RKO (cell line): ENCODE measurements at places on chromosomes 12 and 14.

DNA sequence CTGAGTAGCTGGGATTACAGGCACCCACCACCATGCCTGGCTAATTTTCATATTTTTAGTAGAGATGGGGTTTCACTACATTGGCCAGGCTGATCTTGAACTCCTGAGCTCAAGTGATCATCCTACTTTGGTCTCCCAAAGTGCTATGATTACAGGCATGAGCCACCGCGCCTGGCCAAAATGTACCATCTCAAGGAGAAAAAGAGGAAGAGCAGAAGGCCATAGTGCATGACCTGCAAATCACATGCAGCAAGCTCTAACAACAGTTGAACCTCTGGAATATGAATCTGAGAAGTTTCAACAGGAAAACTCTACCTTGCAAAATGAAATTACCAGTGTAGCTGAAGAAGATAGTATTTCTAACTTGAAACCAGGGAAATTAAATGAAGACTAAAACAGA lies 17.1 kb upstream of the SERPINA1 start:
- no peak for DNase-seq

- DNase-seq, result peak; percentile 96
Measured at GRCh38 chr12:3168223-3169221, 91.3 kb downstream of the TSPAN9 start.

GRCh38 chr14:35370969-35371368 lies 33.6 kb downstream of the NFKBIA start:
- no peak for DNase-seq

- DNase-seq, result no peak
Measured at GRCh38 chr12:64160021-64160710, 61.9 kb downstream of the KICS2 start.

DNA sequence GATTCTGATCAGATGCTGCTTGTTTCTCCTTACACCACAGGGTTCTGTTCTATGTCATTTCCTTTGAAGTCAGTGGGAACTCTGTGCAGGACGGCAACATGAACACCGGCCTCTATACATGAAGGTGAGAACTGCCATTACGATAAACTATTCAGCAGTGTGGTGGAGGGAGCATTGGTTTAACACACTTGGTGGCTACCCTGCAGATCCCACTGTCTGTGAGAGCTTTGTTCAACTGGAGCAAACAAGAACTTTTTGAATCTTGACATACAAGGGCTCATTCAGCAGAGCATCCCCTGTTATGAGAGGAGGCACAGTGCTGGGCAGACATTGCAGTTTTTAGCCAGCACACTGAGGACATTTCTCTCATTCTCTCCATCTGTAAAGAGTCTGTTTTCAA lies 10.7 kb upstream of the FRS2 start:
- no peak for DNase-seq

DNA sequence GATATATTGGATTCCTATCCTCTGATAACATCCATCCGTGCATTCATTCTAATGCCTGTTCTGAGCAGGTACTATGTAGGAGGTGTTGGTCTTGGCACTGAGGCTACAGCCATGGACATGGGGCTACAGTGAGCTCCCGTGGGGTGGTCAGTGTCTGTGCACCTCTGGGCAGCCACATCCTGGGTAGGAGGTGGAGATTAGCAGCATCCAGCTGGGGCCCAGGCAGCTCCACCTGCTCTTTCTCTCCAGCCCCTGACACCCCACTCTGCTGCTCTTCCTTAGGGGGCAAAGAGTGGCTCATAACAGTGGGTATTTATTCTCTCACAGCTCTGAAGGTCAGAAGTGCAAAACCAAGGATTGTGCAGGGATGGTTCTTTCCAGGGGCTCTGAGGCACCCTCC lies 292.0 kb upstream of the SFSWAP start:
- no peak for DNase-seq

DNA sequence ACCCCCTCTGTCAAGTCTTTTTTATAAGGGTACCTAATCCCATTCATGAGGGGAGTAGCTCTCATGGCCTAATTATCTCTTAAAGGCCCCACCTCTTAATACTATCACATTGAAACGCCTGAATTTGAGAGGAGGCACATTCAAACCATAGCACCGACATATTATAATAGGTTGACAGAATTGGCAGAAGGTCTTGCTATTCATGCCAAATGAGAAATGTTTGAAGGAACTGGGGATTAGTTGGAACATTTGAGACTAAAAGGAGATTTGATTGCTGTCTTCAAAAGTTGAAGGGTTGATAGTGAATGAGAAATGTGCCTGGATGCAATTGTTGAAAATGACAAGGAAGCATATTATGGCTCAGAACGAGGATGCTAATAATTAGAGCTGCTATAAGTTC lies 331.1 kb downstream of the ATP23 start:
- no peak for DNase-seq

DNA sequence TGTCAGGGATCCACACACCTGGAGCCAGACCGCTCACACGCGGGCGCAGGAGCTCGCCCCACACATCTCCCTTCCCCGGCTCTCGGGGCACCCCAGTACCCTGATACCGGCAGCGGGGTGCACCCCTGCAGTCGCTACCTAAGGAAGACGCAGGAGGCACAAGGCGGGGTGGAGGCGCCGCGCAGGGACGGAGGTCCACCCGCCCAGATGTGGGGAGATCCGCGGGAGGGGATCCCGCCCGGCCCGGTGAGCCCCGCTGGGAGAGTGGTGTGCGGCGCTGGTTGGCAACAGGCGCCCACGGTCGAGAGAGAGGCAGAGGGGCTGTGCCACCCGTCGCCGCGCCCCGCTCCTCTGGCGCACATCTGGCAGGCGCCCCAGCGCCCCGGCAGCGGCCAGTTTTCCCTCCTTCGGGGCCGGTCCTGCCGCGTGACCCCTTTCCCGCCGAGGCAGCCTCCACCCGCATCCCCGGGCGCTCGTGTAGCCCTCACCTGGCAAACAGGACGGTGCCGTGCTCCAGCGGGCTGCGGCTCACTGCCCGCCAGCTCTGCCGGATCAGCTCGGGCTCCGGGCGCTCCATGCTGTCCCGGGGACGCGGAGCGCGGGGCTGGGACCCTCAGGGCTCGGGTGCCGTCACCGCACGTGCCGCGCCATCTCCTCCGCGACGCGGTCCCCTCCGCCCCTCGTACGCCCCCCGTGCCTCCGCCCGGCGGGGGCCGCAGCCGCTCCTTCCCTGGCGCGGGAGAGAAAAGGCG lies 469 bp downstream of the NGB start:
- no peak for DNase-seq

- no peak for DNase-seq
Measured at GRCh38 chr12:51517316-51517715, 73.7 kb upstream of the SCN8A start.

DNA sequence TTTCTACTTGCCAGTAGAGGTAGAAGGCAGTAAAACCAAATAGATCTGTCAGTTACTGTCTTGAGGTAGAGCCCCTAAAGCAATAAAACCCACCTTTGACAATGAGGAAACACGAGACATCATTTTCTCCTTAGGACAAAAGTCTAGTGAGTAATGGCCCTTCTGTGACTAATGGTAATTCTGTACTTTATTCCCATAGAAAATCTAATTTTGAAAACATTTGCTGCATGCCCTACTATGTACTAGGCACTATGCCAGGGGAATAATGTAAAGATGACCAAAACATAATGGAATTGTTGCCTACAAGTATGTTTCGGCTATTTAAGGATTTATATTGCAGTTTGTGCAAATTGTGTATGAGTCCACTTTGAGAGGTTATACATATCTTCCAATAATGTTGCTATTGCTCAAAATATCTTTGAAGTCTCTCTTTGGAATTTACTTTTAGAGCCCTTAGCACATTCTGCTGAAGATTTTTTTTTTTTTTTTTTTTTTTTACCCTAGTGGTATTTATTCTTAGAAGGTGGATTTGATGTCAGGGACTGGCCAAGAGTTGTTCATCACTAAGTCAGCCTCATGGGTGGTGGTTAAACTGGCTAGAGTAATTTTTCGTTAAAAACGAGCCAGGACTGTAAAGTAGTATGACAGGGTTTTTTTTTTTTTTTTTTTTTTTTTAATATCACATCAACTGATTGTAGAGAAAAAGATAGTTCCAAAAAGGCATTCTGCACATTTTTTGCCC lies 109.7 kb downstream of the CRADD start:
- DNase-seq, result peak; percentile 42

- peak; percentile 23 for DNase-seq
Measured at GRCh38 chr14:91947475-91948184, at the start of gene FBLN5. TSS of gene FBLN5 (minus strand) at chr14:91947694. CDS start at chr14:91947229, 465 bp downstream.

DNA sequence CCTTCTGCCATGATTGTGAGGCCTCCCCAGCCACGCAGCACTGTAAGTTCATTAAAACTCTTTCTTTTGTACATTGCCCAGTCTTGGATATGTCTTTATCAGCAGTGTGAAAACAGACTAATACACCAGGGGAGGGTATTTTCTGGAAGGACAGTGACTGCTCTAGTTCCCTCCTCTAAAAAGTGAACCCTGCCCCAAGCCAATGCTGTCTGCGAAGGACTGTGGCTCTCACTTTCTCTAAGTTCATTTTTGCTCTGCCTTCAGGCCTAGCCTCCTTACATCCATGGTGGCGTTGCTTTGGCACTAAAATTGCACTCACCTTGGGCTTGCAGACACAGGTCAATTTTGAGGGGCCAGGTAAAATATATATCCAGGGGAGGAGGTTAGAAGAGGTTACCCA lies 323.0 kb downstream of the VRK1 start:
- DNase-seq, result no peak

DNA sequence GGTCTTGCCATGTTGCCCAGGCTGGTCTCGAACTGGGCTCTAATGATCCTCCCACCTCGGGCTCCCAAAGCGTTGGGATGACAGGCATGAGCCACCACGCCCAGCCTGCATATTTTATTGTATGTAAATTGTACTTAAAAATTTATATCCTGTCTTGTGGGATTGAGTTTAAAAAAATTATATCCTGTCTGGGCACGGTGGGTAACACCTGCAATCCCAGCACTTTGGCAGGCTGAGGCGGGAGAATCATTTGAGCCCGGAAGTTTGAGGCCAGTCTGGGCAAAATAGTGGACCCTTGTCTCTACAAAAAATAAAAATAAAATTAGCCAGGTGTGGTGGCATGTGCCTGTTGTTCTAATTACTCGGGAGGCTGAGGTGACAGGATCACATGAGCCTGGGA lies 13.9 kb upstream of the CEBPE start:
- DNase-seq, result no peak
